Osteoblast (primary cell): ENCODE measurements at places on chromosomes 3 and 15. TPM values are rescaled to one million over a fixed set of nuclear protein-coding genes. Genes with fewer than 3 reads are reported as not detected.

DNA sequence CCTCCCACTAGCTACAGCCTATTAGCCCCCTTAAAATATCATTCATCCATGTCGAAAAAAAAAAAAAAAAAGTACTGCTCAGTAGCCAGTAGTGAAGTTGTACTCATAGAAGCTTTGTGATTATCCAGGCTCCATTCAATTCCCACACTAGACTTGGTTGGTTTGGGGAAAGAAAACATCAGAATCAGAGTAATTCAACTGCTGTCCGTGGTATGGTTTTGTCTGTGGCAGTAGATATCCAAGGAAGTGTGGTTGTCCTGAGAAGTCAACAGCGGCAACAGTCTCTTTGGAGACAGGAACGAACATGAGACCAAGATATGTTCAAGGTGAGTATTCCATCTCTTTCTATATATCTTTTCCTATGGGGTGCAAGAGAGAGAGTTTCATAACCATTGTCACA lies 99.2 kb downstream of the GOLIM4 start:
- H3K4me3 ChIP-seq = no peak overlapping the region
- H3K4me1 ChIP-seq = no peaks in the 10 kb centered on the region
- peaks cover 3% of the 10 kb centered on the region for H3K27me3 ChIP-seq
- DNase-seq = no peak

- peaks cover 7% of the 10 kb centered on the region for H3K4me1 ChIP-seq
- H3K4me3 ChIP-seq = no peak overlapping the region
- no peak for DNase-seq
- no peaks in the 10 kb centered on the region for H3K36me3 ChIP-seq
- no peak overlapping the region for H3K27ac ChIP-seq
These were observed 48.5 kb upstream of the XCR1 start for GRCh38 chr3:46075816-46076215.

- peak overlapping the region; percentile 68 for H3K27ac ChIP-seq
- peak; percentile 99 for DNase-seq
- H3K36me3 ChIP-seq = no peaks in the 10 kb centered on the region
- no peaks in the 10 kb centered on the region for H3K27me3 ChIP-seq
- H3K4me1 ChIP-seq = peaks cover 33% of the 10 kb centered on the region
- peak overlapping the region; percentile 91 for H3K4me3 ChIP-seq
These were observed 1.1 kb upstream of the SMAD6 start for GRCh38 chr15:66700802-66701421.

- H3K4me3 ChIP-seq = no peak overlapping the region
- no peaks in the 10 kb centered on the region for H3K27me3 ChIP-seq
- DNase-seq = peak; percentile 57
- H3K27ac ChIP-seq = no peak overlapping the region
These were observed 242.2 kb downstream of the SLCO3A1 start for GRCh38 chr15:92095693-92096092.

- H3K4me1 ChIP-seq = peaks cover 27% of the 10 kb centered on the region
- no peak for DNase-seq
- H3K4me3 ChIP-seq = no peak overlapping the region
- no peak overlapping the region for H3K27ac ChIP-seq
- H3K27me3 ChIP-seq = no peaks in the 10 kb centered on the region
- H3K36me3 ChIP-seq = no peaks in the 10 kb centered on the region
These were observed 60.3 kb downstream of the EOMES start for GRCh38 chr3:27661797-27662196.

DNA sequence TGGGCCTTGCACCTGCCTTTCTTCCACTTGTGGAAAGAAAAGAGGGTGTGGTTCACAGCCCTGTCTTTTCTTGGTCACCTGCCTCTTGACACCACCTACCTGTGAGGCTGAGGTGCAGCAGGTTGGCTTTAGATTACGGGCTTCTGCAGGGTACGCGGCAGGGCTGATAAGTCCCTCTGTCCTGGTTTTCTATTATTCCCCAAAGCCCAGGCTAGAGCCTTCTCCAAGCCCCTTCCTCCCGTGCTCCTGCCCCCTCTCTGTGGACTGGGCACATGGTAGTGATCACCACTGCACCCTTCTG lies 44.8 kb upstream of the HACD2 start:
- no peak overlapping the region for H3K27ac ChIP-seq
- H3K4me3 ChIP-seq = no peak overlapping the region
- H3K36me3 ChIP-seq = peaks cover 68% of the 10 kb centered on the region
- peaks cover 8% of the 10 kb centered on the region for H3K4me1 ChIP-seq
- no peak for DNase-seq

GRCh38 chr3:106534206-106534605 lies 665.4 kb upstream of the CBLB start:
- no peaks in the 10 kb centered on the region for H3K36me3 ChIP-seq
- no peaks in the 10 kb centered on the region for H3K4me1 ChIP-seq
- H3K27ac ChIP-seq = peak overlapping the region; percentile 12
- no peak for DNase-seq
- H3K27me3 ChIP-seq = no peaks in the 10 kb centered on the region
- H3K4me3 ChIP-seq = no peak overlapping the region

- DNase-seq = no peak
- H3K27ac ChIP-seq = no peak overlapping the region
- H3K4me1 ChIP-seq = peaks cover 30% of the 10 kb centered on the region
- no peak overlapping the region for H3K4me3 ChIP-seq
These were observed 10.7 kb upstream of the SMAD3 start for GRCh38 chr15:67054676-67055075.

DNA sequence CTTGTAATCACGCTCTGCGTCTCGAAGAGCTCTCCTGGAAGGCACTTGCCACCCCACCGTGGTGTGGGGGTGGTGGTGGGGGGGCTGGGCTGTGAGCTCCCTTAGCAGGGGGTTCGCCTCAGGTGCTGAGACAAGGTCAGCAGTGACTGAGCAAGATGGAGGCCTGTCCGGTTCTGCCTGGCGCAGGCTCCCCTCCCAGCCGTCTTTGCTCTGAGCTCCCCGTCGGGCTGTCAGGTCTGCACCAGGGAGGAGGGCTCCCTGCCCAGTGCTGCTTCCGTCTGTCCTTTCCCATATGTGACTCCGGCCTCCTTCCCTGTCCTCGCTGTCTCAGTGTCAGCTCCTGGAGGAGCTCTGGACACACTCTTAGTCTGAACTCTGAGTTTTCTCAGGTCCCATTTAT lies 80.0 kb downstream of the PLXNA1 start:
- H3K27me3 ChIP-seq = peaks cover 23% of the 10 kb centered on the region
- no peak for DNase-seq
- H3K36me3 ChIP-seq = no peaks in the 10 kb centered on the region

DNA sequence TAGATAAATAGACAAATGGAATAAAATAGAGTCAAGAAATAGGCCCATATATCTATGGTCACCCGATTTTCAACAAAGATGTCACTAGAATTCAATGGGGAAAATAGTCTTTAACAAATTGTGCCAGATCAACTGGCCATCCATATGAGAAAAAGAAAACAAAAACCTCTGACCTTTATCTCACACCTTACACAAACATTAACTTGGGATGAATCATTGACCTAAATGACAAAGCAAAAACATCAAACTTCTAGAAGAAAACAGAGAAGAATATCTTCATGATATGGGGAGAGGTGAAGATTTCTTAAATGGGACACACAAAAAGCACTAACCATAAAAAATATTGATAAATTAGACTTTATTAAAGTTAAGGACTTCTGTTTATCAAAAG lies 31.9 kb downstream of the ITGA11 start:
- DNase-seq = no peak
- peaks cover 30% of the 10 kb centered on the region for H3K36me3 ChIP-seq
- peaks cover 6% of the 10 kb centered on the region for H3K4me1 ChIP-seq
- no peaks in the 10 kb centered on the region for H3K27me3 ChIP-seq

GRCh38 chr3:183587336-183587735 lies 31.8 kb upstream of the KLHL6 start:
- H3K36me3 ChIP-seq = no peaks in the 10 kb centered on the region
- H3K27ac ChIP-seq = no peak overlapping the region
- no peak for DNase-seq
- H3K27me3 ChIP-seq = peaks cover 10% of the 10 kb centered on the region

- no peak overlapping the region for H3K4me3 ChIP-seq
- no peak for DNase-seq
- no peak overlapping the region for H3K27ac ChIP-seq
- no peaks in the 10 kb centered on the region for H3K27me3 ChIP-seq
These were observed 1001.1 kb upstream of the EPHA6 start for GRCh38 chr3:95813244-95813643.

The SI gene
- not detected in 2 replicates for total RNA-seq

The GOLGA8S gene
- under 0.01 TPM in 2 replicates for total RNA-seq

The GP9 gene
- not detected in 2 replicates for total RNA-seq

The KATNBL1 gene
- 37.3 and 49.2 TPM in 2 replicates for total RNA-seq

The CHRNA7 gene
- under 0.01 TPM in 1 of 2 replicates, not detected in the other for total RNA-seq

The B4GALT4 gene
- 22.7 and 28.2 TPM in 2 replicates for total RNA-seq

The THAP10 gene
- total RNA-seq = 1.1 and 1.8 TPM in 2 replicates

The CFAP91 gene
- 0.36 and 0.59 TPM in 2 replicates for total RNA-seq
